ENCODE measurements at places on chromosomes 13 and 19.

DNA sequence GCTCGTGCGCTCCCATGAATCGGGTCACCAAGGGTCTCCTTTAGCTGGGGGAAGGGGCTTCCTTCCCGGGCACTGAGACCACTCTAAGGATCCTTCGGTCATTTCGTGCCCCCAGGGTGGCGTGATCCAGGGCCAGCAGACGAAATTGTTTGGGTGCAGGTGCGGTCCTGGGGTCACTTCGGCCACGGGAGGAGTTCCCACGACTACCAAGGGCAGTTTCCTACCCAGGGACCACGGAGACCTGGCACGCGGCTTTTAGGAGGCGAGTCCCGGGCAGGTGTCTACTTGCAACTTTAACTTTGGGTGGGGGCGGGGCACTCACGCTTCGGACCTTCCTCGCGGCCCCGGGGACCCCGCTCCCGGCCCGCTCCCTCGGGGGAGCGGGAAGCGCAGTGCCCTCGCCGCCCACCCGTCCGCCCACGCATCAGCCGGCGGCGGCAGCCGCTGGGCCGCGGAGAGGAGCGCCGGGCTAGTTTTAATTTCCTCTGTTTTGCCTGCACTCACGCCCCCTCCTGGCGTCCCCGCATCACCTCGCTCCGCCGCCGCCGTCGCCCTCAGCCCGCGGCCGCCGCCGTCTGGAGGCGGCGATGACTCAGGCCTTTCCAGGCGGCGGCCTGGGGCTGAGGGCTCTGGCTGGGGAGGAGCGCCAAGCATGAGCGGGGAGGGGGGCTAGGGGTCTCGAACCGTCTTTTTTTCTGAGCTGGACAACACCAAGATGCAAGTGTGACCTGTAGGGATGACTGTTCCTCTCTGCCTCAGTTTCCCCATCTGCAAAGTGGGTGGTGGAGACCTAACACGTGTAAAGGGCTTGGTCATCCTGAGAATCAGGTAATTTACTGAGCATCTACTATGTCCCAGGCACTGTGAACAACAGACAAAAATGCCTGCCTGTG lies 21.8 kb downstream of the OLFM2 start:
- DNase-seq = peak; percentile 62

DNA sequence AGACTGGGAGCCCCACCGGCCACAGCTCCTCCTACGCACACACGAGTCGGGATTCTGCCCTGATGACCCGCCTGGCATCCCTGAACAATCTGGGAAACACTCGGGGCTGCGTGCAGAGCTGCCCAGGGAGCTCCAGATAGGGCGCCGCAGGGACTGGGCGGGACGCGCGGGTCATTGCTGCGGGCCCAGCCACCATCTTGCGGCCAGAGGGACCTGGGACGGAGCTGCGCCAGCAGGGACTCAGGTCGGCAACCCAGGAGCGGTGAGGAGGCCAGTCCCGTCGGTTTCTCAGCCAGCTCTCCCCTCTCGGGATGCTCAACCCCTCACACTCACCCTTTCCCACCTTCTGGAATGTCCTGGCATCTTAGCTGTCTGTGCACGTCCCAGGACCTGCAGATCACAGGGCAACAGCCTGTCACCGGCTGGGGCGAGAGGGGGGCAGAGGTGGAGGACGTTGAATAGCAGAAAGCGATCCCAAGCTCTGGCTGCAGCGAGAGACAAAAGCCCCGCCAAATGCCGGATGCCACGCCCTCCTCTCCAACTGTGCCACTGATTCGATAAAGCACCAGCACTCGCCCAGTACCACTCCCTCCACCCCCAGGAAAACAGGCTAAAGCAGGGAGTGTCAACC lies 20.4 kb upstream of the ZNF91 start:
- DNase-seq = no peak

DNA sequence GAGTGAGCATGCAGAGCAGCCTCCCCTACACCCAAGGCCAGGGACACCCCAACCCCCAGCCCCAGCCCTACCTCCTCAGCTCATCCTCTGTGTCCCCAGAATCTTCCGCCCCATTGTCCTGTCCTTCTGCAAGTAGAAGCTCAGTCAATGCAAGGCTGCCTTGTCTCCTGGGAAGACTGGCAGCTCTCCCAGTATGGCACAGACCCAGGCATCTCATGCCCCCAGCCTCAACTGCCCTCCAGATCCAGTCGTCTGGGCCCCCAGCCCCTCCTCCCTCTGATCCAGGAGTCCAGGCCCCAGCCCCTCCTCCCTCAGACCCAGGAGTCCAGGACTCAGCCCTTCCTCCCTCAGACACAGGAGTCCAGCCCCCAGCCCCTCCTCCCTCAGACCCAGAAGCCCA lies 13.0 kb downstream of the ZNF575 start:
- DNase-seq = no peak

DNA sequence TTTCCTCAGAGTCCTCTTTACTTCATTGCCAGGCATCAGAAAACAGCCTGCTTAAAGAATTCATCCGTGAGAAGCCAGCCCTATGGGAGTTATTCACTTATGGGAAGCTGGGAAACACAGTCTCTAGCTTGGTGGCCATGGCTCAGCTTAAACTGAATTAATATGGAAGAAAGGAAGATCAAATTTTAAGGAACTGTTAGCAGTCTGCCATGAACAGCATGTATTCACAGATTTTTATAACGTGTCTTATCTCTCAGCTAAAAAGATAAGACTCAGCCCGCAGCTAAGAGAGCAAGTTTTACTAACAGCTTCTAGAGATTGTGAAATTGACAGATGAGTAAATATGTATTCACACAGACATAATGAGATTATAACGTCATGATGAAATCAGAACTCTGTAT lies 253.7 kb upstream of the RXFP2 start:
- DNase-seq = no peak

DNA sequence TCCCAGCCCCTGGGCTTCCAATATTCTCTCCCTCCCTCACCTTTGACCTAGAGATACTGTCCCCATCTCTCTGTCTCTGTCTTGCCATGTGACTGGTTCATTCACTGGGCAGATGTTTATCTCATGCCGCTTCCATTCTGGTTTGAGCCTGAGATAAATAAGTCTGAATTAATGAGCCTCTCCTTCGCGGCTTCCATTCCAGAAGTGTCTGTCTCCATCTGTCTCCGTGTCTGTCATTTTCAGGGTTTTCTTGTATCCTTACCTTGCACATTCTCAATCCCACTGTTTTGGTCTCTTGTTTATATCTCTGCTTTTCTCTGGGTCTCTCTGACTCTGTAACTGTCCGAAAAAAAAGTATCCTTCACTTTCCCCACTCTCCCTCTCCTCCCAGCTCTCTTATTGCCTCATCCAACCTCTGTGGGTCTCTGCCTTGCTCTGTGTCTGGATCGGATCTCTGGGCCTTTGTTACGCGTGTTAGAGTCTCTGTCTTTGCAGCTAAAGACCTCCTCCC lies 4.3 kb downstream of the SPHK2 start:
- DNase-seq = no peak

DNA sequence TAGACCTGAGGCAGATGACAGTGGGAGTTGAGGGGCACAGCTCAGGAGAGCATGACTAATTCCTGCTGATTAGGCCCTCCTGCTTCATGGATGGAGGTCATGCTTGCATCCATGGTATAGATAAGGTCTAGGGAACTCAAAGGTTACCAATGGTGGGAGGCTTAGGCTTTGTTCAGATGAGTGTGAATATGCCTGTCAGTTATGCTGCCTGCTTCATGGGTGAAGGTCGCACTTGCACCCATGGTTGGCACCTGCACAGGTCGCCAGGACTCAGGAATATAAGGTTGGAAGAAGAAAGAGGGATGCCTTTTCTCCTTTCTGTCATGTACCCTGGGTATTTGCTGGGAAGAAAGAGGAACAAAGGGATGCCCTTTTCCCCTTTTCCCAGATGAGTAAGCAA lies 53.4 kb upstream of the GJB6 start:
- DNase-seq = no peak

DNA sequence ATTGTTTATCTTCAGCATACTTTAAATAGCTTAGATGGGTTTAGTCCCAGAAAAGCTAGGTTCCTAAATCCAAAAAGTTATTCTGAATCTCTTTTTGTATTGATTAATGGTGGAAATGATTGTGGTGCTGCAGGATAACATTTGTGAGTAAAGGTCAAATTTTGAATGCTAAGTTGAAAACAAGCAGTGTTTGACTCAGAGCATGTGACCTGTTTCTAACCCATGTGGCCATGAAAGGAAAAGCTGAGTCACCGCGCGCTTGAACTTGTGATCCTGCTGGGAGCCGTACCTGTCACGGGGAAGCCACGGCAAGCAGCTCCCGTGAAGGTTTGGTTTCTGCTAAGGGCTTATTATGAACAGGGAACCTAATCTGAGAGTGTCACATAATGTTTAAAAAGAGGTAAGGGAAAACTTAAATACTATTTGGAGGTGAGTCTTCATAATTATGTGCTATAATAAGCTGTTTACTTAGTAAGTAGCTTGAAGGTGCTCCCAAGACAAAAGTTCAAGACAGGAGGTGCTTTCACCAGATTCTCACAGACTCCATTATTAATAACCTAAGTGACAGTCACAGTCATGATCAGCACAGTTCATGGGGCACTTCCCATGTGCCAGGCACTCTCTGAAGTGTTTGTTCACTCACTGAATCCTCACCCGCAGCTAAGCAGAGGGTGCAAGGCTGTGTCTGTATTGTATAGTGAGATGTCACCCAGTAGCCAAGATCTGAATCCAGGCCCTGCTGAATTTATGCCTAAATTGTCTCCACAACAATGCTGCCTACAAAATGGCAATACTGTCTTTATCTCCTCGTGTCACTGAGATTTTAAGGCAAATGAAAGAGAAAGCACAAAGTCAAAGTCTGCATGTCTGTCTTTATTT lies 286.5 kb downstream of the MYO16 start:
- peak; percentile 47 for DNase-seq

DNA sequence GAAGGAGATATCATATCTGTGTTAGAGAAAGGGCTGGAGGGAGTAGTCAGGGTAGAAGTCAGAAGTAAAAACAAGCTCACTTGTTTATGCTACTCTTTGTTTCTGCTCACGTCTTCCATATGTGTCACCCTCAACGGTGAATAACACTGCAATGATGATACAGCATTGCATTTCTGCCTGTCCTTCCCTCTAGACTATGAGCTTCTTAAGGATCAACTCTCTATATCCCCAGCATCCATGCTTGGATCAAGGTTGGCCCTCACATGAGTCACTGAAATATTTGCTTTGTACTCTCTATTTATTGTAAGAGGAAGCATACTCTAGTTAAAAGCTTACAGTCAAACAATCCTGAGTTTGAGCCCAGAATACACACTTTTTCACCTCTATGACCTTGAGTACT lies 406.0 kb downstream of the RFC3 start:
- DNase-seq = no peak

DNA sequence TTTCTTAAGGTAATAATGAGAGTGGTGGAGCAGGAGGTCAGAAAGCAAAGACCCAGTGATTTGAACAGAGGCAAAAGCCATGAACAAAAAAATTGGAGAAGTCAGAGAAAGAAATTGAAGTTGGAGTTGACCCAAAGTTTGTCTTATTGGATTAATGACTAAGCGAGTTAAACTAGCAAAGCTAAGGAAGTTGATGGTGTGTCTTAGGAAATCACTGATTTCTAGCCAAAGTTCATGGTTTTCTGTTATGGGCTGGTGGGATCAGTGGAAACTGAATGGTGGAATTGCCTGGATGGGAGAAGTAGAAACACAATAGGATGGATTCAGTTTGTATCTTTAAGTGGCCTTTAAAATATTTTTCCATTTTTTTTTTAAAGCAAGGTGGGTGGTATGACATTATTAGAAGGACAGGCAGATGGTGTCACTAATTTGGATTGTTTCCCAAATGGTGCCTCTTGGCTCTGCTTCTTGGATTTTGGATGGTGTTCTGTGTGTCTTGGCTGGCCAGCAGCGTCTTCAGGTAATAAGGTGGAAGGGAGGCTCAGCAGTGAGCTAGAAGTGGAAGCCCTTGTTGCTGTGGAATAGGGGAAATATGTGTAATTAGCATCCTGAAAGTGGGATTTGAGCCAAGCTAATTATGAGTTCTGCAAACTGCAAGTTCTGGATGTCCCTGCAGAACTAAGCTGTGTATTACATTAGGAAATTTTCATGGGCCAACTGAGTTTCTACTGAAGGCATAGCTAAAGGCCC lies 302.9 kb downstream of the LMO7 start:
- no peak for DNase-seq

DNA sequence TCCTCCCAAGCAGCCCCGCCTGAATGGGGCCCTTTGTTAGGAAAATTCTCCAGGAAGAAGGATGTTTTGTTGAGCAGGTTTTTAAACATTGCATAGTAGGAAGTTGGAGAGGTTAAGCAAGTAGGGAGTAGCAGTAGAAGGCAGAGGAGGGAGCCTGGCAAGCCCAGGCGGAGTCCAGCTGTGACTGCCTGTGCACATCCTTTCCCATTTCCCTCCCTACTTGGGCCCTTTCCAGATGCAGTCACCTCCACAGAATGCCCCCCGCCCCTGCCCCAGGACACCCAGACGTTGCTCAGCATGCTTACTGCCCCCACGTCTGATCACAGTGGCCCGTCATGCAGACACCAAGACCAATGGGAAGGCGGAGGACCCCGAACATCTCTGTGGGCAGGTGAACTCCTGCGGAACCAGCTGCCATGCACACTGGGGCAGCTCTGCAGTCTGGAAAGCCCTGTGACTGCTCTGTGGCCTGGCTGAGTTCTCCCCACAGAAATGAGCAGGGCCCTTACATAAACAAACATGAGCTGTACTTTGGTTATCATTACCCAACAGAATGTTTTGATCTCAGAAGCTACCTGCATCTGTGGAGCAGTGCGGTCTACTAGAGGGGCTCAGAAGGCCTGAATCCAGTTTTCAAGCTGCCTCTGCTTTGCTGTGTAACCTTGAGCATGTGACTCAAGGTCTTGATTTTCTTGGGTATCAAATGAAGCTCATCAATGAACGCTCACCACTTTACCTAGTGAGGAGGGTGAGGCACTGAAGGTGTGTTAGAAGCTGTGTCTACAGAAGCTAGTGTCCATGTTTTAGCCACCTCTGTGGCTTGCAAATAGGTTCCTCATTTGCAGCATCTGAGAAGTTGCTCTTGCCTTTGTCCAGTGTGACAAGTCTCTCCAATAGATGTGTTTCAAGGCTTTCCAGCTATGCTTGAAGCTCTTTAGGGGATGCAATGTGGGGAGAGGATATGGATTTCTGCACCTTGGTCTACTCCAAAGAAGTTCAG lies 84.2 kb downstream of the TNFRSF19 start:
- no peak for DNase-seq

GRCh38 chr19:50003810-50004419 lies 21.3 kb downstream of the VRK3 start:
- DNase-seq = no peak
